Naive thymus-derived CD8-positive, alpha-beta T cell (primary cell): ENCODE measurements at places on chromosomes 4 and X. TPM values are rescaled to one million over a fixed set of nuclear protein-coding genes. Genes with fewer than 3 reads are reported as not detected.

DNA sequence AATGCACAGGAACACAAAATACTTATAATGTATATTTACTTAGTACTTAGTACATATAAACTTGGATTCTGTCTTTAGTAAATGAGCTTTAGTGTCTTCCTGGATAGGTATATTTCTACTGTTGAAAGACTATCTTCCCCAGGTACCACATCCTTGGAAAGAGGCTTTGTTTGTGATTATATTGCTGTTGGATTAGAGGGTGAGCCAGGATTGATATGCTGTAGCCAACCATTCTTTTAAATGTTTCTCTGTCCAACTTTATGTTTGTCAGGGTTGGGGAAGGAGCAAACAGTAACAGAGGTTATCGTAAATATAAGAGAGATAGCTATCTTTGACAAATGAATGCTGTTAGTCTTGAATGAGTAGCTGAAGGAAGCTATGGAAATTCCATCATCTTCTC is 213.2 kb downstream of the SPRY1 start:
- no peak for DNase-seq

- no peak for DNase-seq
These were observed 167.4 kb downstream of the GABRB1 start for GRCh38 chr4:47198791-47199190.

GRCh38 chrX:38970074-38970473 is 168.8 kb downstream of the MID1IP1 start:
- no peak for DNase-seq

DNA sequence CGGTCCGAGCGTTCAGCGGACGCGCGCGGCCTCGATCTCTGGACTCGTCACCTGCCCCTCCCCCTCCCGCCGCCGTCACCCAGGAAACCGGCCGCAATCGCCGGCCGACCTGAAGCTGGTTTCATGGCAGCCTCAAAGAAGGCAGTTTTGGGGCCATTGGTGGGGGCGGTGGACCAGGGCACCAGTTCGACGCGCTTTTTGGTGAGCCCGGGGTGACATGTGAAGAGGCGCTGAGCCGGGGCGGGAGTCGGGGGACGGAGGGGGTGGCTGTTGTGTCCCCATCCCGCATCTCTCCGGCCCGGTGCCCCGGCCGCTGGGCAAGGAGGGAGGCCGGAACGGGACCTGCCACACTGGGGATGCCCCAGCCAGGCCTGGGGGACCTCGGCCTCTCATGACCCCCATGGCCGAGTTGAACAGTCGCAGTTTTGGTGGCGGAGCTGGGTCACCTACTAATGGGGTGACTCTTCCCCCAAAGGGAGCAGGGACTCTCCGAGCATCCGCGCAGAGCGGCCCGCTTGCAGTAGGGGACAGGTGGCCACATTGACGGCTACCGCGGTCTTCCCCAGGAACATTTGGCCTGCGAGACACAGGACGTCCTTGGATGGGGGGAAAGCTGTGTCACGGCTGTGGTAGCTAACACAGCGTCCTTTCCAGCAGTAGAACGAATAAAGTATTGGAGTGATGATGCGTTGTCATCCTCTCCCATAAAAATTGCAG is at the start of gene GK:
Gene GK, plus strand, starts transcription at position 9 of the 717 bp plus-strand sequence. Its CDS starts 115 bp downstream, at position 124.
- DNase-seq: peak; percentile 5

GRCh38 chrX:19643203-19643602 is 127.9 kb upstream of the MAP3K15 start:
- DNase-seq: no peak

DNA sequence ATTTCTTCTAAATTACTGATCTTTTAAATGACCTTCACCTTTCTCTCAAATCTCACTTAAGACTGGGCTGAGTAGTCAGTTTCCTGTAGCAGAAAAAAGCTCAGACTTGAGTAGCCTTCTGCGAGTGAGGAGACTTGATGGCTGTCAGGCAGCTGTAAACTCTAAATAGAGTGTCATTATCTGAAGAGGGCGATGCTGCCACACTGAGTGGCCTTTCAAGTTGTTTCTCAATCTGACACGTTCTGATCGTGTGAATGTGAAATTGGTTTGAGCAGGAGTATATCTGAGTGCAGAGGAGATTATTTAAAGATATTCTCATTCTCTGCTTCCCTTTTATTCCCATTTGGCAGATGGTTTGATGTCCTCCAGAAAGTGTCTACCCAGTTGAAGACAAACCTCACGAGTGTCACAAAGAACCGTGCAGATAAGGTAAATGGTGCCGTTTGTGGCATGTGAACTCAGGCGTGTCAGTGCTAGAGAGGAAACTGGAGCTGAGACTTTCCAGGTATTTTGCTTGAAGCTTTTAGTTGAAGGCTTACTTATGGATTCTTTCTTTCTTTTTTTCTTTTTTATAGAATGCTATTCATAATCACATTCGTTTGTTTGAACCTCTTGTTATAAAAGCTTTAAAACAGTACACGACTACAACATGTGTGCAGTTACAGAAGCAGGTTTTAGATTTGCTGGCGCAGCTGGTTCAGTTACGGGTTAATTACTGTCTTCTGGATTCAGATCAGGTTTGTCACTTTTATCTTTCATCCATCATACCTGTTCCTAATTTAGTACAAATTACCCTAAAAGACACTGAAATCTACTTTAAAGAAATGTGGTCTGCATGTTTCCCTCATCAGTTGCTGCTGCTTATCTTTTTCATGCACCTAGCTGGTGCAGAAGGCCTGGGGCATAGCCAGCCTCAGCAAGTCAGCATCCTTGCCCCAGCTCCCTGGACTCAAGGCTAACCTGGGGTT is 74.3 kb upstream of the MSANTD1 start:
- no peak for DNase-seq

DNA sequence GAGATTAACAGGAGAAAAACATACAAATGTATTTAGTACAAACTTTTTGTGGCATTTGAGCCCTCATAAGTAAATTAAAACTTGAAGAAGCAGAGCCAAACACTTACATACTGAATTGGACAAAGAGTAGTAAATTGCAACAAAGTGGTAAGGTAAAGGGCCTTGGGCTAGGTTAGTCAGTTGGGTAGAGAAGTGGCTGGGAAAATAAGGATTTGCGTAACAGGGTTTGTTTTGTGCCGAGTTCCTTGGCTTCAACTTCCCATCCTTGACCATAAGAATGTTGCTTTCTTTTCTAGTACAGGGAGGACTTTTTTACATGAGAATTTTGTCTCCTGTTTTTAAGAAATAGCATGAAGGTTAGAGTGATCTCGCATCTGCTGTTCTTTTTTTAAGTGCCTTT is 33.3 kb upstream of the DSPP start:
- DNase-seq: no peak

DNA sequence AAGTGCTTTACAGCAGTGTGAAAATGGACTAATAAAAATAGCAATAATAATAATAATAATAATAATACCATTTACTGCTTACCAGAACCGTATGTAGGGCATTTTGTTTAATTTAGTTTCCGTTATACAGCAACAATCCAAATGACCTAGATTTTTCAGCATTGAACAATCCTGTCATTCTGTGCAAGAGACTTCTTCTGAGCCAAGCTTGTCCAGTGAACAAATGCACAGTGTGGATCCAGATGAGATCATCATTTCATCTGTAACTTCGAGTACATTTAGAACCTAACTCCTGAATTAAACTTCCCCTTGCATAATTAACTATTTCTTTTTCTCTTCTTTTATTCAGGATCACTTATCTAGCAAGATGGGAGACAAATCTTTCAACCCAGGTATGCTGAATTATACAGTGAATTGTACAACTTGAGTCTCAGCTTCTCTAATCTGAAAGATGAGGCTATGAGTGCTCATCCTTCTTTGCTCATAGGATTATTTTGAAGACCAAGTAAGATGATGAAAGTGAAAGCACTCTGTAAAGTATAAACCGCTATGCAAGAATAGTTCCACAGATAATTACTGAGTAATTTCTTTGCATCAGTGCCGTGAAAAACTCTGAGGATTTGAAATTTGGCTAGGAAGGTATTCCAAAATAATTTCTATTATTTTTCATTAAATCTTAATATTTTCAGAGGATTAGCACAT is 6.6 kb downstream of the CLNK start:
- no peak for DNase-seq

DNA sequence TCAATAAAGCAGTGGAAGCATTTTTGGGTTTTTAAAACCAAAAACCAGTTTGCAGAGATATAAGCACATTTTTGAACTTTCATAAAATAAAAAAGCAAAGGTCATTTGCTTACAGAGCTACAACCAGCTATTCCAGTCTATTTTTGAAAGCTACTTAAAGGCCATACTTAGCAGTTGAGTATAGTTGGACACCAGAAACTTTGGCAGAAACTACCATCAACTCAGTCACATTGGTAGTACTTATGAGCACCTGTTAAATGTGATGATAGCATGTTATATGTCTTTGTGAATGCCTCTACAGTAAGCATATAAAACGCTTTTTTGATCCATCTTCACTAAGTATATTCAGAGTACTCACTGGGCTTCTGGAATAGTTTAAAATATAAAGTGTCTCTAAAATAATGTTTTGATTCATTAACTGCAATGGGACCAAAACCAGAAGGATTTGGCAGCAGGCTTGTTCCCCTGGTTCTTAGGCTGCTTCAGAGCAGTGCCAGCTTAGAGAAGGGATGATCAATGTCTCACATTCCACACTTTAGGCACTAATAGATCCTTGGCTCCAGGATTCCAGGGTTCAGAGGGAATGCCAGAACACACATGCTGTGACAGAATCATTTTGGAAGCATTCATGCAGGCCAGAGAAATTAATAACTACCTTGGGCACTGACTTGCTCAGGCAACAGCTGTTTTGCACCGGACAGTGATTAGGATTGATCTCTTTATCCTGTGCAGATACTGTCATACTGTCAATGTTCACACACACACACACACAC is 103.9 kb downstream of the IQCM start:
- no peak for DNase-seq

- no peak for DNase-seq
These were observed 82.6 kb downstream of the MTMR1 start for GRCh38 chrX:150775569-150776350.

GRCh38 chr4:120630427-120630826 is 292.1 kb downstream of the PRDM5 start:
- no peak for DNase-seq

- no peak for DNase-seq
These were observed 50.4 kb downstream of the FHIP1A start for GRCh38 chr4:151459375-151459774.

DNA sequence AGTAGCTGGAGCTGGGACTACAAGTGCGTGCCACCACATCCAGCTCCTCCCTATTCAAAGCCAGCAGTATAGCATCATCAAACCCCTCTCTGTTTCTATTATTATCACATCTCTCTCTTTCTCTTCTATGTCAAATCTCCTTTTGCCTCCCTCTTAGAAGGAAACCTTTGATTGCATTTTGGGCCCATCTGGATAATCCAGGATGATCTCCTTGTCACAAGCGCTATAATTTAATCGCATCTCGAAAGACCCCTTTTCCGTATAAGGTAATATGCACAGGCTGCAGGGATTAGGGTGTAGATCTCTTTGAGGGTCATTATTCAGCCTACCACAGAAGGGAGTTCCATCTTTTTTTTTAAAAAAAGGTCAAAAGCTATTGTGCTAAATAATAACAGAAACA is 46.4 kb upstream of the TBC1D9 start:
- no peak for DNase-seq

DNA sequence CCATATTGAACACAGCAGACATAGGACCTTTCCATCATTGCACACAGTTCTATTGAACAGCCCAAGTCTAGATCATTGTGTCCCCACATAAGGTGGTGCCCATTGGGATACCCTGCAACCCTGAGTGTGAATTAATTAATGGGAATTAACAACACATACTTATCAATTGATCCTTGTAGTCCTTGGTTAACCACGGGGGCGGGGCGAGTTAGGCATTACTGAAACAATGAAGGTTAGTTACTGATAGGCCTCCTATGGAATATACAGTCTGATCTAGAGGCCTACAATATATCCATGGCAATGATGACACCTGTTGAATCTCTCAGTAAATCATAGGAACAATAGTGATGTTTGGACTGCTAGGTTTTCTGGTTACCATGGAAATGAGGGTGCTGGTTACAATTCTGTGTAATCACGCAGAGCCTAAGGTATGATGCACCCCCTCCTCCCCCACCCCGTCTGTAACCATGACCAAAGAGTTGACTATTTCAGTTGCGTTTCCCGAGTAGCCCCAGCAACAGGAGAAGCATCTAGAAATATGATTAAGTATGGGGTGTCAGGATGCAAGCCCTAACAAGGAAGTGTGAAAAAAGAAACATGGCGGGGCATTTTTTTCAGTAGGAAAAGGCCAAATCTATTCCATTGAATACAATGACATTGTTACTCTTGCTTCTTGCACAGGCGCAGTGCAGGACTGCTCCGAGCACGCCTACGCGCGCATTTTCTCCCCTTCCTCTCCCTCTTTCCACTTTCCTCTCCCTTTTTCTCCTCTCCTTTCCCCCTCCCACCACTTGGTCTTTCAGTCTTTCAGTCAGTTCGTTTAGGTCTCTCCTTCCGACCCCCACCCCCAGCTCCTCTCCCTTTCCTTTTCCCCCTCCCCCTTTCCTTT is 677 bp upstream of the NONO start:
- DNase-seq: no peak

DNA sequence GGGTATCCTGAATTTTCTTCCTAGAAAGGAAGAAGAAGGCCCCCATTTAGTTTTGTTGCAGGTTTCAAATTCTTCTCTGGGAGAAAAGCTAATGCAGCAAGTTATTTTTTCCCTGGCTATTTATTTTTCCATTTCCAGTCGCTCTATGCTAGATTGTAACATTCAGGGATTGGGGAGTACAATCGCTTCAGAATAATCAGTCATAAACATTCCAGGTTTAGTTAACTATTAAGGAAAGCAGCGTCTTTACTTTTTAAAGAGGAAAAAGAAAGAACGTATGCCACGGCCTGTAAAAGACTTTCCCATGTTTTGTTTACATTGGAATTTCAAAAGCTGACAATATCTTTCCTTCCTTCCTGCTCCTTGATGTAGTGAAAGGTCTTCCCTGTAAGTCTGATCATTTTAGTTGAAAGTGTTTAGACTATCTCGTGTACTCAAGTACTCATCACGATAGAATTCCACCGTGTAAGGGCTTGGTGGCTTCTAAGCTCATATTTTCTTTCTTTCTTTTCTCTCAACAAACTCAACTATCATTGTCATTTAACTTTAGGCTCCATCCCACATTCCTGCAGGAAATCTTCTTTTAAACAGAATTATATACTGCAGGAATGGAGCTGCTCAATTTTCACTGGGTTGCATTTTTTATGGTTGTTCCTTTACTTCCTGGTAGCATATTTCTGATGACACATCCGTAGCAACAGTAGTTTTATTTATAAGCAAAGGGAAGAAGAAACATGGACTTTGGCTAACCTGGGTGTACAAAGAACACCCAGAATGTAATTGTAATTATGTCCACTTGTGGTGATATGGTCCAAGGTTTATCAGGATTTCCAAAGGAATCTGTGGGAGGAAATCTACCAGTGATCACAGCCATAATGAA is 213.1 kb upstream of the FAT1 start:
- DNase-seq: no peak

The CT45A1 gene
- not detected for polyA plus RNA-seq

The MND1 gene
- not detected for polyA plus RNA-seq

The TMEM187 gene
- 13.6 TPM for polyA plus RNA-seq

The SLC49A3 gene
- 0.38 TPM for polyA plus RNA-seq

The PQBP1 gene
- 114 TPM for polyA plus RNA-seq
